ENCODE measurements at places on chromosomes 2 and 18.

DNA sequence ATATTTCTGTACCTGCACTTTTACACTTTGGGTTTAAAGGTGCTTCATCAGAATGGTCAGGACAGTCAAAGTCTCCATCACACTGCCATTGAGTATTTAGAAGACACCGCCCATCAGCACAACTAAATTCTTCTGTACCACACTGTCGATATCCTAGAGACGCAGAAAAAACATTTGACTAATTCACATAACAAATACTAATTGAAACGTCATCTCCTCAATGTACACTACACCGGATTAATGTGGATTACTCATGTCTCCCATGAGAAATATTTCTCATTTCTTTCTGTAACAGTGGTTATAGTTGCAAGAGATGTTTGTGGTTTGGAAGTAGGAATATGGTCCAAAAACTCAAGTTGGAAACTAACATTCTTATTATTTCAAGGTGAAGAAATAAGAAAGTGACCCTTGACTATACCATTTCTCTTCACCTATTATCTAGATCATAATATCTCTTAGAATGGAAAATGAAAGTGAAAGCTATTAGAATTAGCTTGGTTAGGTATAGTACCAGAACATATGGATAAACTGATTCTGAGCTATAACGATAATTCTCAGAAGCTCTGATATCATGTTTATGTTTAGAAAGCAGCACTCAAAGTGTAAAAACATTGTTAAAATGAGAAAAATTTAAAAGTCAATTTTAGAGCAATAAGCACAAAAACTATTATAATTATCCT lies 1627.7 kb downstream of the LRP1B start:
- H3K27ac ChIP-seq: no peak overlapping the region
- no peak for DNase-seq
- H3K27me3 ChIP-seq: no peaks in the 10 kb centered on the region
- no peak overlapping the region for H3K4me3 ChIP-seq

DNA sequence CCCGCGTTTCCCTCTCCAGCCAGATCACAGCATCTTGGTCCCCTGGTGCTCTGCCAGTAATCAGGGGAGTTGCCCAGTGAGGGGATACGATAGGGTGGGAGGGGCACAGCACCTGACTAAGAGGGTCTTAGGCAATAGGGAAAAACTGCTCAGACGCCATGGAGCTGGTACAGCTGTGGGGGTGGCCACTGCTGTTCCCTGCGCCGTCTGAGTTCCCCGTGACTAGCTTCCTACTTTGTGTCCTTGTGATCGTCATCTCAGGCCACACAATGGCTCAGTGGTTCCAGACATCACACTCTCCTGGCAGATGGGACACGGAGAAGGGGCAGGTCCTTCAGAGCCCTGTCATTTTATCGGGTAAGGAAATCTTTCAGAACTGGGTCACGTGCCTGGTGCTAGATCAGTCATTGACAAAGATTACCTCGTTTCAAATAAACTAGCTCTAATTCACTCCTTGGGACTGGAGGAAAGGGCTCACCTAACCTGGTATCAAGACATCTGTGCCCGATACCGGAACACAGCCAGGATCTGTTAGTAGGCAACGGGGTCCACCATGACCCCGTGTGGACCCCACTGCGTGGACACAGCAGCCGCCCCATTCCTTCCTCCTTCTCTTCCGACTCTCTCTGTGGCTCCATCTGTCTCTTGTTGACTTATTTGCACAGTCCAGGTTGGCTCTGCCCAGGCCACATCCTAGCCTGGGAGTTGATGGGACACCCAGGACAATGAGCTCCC lies 101.6 kb downstream of the PTGR3 start:
- no peaks in the 10 kb centered on the region for H3K27me3 ChIP-seq
- DNase-seq: no peak
- H3K4me1 ChIP-seq: no peaks in the 10 kb centered on the region
- no peaks in the 10 kb centered on the region for H3K36me3 ChIP-seq

DNA sequence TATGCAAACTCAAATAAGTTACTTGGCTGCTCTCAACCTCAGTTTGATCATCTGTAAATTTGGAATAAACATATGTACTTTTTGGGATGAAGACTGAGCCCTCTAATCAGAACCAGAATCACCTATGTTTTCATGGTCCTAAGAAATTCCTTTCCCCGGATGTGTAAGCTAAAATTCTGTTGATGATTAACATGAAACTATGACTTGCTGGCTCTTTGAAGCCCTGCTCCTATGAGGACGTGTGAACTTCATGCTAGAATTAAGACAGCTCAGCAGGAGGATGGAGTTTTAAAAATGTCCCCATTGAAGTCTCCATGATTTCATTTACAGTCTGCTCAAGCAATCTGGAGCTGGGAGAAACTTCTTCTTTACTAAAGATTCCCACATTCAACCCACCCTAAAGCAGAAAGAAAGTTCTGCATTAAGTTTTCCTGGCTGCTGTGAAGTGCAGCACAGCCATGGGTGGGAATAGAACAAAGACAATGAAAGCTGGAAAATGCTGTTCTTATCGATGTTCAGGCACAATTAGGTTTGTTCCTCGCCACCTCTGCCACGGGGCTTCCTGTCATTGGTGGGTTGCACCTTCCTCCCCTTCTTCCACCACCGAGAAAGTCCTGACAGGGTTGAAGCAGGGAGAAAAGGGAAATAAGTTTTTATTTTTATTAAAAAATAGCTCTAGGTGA lies 50.9 kb downstream of the ADCYAP1 start:
- H3K4me3 ChIP-seq: no peak overlapping the region
- no peak overlapping the region for H3K27ac ChIP-seq

- no peak overlapping the region for H3K27ac ChIP-seq
- no peak for DNase-seq
- H3K36me3 ChIP-seq: peaks cover 11% of the 10 kb centered on the region
- no peaks in the 10 kb centered on the region for H3K27me3 ChIP-seq
- peaks cover 31% of the 10 kb centered on the region for H3K4me1 ChIP-seq
These were observed 30.0 kb upstream of the REEP1 start for GRCh38 chr2:86367499-86367777.

Measured in T-helper 2 cell treated with Interferon-gamma antibody and Interleukin-4, amounts not matched to agents 5 μg/mL and 100 μg/mL, for 36 hours (primary cell).